Neural crest cell (in vitro differentiated cells): ENCODE measurements at places on chromosomes 5 and 9. TPM values are rescaled to one million over a fixed set of nuclear protein-coding genes. Genes with fewer than 3 reads are reported as not detected.

The ZNG1C gene
- 28.0 and 29.6 TPM in 2 replicates for total RNA-seq

- H3K27me3 ChIP-seq: no peaks in the 10 kb centered on the region
- H3K4me3 ChIP-seq: no peak overlapping the region
- DNase-seq: no peak
- peak overlapping the region; percentile 88 for H3K27ac ChIP-seq
These were observed 42.0 kb downstream of the ACO1 start for GRCh38 chr9:32426278-32426939.

DNA sequence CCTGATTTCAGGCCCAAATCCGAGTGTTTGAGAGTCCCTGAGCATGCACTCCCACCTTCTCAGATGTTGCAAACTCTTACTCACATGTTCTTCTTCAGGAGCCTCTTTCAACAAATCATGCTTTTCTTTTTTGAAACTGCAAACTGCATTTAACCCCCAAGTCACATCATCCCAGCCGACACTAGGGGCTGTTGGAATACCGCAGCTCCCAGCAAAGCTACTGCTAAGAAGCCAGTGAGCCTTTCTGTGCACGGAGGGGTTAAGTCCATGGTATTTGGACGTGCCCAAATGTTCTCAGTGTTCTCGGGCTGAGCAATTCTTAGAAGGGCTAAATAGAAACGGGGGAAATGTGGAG is 282.9 kb downstream of the NFIB start:
- H3K36me3 ChIP-seq: no peaks in the 10 kb centered on the region
- H3K27ac ChIP-seq: no peak overlapping the region
- no peak overlapping the region for H3K4me3 ChIP-seq
- H3K4me1 ChIP-seq: peaks cover 18% of the 10 kb centered on the region
- no peak for DNase-seq
- H3K27me3 ChIP-seq: peaks cover 3% of the 10 kb centered on the region

The NR2F1 gene
- 411 and 426 TPM in 2 replicates for total RNA-seq

DNA sequence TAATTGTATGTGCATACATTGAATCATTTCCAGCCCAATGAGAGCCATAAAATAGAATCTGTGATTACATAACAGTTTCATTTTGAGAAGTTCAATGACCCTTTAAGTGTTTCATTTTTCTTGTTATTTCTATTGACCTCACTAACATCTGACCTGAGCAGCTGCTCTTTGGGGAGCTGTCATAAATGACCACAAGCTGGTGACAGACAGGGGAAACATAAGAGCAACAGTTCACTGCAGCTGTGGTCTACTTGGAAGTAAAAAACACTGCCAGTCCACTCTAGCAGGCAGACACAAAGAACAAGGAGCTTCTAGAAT is 265.4 kb downstream of the DTWD2 start:
- H3K4me3 ChIP-seq: no peak overlapping the region
- H3K27me3 ChIP-seq: no peaks in the 10 kb centered on the region
- peaks cover 16% of the 10 kb centered on the region for H3K4me1 ChIP-seq

GRCh38 chr5:125197321-125197720 is 450.9 kb upstream of the ZNF608 start:
- no peaks in the 10 kb centered on the region for H3K36me3 ChIP-seq
- no peaks in the 10 kb centered on the region for H3K27me3 ChIP-seq
- H3K4me3 ChIP-seq: no peak overlapping the region
- H3K27ac ChIP-seq: no peak overlapping the region
- no peak for DNase-seq

DNA sequence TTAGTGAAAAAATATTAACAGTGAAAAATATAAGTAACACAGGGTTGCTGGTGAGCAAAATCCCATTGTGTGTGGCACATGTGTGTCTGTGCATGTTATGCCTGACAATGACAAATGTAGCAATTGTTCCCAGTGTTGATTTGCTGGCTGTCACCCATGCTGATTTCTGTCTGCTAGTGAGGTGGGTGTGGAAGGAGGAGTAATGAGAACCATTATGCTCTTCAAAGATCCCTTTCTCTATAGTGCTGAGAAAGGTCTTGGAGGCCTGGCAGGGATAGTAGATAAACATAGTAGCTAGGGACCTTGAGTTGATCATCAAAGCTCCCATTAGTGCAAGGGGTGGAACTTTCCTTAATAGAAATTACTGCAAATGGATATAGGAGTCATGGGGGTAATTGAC is 152.5 kb upstream of the CLINT1 start:
- H3K36me3 ChIP-seq: no peaks in the 10 kb centered on the region
- DNase-seq: no peak
- H3K4me1 ChIP-seq: peaks cover 11% of the 10 kb centered on the region
- peaks cover 5% of the 10 kb centered on the region for H3K27me3 ChIP-seq
- H3K4me3 ChIP-seq: no peak overlapping the region
- H3K27ac ChIP-seq: no peak overlapping the region

DNA sequence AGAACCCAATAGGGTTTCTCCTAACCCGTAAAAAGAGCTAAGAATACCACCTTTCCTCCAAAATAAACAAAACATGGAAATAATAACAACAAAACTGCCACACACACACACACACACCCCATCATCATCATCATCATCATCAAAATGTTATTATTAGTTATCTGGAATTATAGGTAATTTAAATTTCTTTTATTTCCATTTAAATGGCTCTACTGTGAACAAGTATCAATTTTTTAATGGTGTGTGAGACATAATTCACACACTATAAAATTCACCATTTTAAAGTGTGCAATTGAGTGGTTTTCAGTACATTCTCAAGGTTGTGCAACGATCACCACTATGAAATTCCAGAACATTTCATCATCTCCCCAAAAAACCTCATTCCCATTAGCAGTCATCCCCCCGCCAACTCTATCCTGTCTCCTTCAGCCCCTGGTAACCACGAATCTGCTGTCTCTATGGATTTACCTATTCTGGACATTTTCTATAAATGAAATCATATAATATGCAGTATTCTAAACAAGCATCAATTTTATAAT is 172.7 kb downstream of the ROR2 start:
- no peak overlapping the region for H3K27ac ChIP-seq
- peaks cover 31% of the 10 kb centered on the region for H3K4me1 ChIP-seq
- H3K36me3 ChIP-seq: no peaks in the 10 kb centered on the region
- peaks cover 2% of the 10 kb centered on the region for H3K27me3 ChIP-seq
- DNase-seq: no peak

GRCh38 chr5:17365811-17366138 is 132.3 kb upstream of the TAF11L2 start:
- DNase-seq: no peak
- no peak overlapping the region for H3K4me3 ChIP-seq
- no peak overlapping the region for H3K27ac ChIP-seq
- no peaks in the 10 kb centered on the region for H3K27me3 ChIP-seq
- H3K36me3 ChIP-seq: no peaks in the 10 kb centered on the region

DNA sequence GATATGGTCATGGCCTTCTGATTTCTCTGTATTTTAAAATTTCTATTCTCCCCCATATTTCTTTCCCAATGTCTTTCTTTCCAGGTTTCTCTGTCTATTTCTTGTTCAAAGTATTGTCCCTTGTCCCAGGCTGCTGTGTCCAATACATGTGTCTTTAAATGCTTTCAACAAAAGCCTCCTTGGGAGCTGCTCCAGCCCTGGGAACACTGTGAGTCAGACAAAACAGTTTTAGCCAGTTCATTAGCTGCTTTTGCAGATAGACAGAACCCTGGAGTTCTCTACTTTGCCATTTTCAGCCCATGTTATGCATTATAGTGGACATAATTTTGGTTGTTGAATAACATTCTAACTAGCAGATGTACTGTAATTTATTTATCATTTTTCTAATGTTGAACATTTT is 20.5 kb upstream of the JAK2 start:
- peaks cover 7% of the 10 kb centered on the region for H3K4me1 ChIP-seq
- no peak overlapping the region for H3K27ac ChIP-seq
- H3K36me3 ChIP-seq: no peaks in the 10 kb centered on the region
- DNase-seq: no peak
- no peak overlapping the region for H3K4me3 ChIP-seq

DNA sequence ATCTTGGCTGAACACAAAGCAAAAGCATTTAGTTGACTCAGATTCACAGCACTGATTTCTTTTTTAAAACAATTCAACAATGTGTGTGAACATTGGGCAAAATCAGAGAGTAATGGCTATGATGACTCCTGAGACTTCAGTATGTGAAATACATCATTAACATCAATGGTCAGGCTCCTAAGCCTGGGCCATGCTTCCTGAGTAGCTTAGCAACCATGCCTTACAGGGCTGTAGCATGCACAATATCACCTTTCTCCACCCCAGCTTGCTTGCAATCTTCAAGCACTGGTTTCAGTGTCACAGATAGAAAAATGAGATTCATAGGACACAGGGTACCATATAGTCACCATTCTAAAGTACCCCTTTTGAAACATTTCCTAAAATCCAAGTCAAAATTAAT is 41.3 kb downstream of the MACROH2A1 start:
- peaks cover 4% of the 10 kb centered on the region for H3K36me3 ChIP-seq
- DNase-seq: no peak
- H3K4me1 ChIP-seq: peaks cover 13% of the 10 kb centered on the region

- H3K27ac ChIP-seq: no peak overlapping the region
- H3K4me1 ChIP-seq: peaks cover 17% of the 10 kb centered on the region
- no peak for DNase-seq
- peaks cover 4% of the 10 kb centered on the region for H3K36me3 ChIP-seq
- no peak overlapping the region for H3K4me3 ChIP-seq
These were observed 156.2 kb downstream of the PPP2R2B start for GRCh38 chr5:146722361-146722779.

The OR1Q1 gene
- not detected in 2 replicates for total RNA-seq

DNA sequence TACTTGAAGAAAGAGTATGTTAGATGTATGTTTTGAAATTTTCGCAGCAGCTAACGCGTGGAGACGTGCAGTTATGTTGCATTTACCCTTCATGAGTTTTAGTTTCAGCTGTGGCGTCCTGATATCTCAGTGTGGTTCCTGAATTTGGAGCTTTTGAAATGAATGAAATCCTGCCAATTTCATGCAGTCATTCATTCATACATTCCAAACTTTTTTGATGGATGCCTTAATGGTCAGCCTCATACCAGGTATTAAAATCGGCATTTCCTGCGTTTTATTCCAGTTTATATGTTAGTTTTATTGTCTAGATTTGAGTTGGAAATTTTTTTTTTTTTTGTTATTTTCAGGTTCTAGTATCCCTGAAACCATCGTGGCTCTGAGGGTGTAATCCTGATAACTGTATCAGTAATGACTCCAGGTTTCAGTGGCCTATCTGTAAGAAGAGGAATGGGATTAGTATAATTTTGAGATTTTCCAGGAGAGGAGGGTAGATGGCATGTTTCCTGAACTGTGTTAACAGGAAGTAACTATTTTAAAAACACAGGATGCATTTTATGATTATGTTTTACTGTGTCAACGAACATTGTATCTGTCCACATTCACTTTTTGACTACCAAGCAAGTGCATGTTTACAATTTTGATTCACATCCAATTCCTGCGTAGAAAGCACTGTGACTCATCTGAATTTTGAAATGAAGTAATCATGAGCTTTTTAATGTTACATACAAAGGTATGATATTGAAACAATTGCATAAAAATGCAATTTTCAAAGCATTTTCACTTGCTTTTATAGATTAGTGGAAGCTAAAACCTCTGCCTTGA is 1.0 kb downstream of the FOCAD start:
- no peak for DNase-seq
- peak overlapping the region; percentile 82 for H3K27ac ChIP-seq
- no peaks in the 10 kb centered on the region for H3K36me3 ChIP-seq
- H3K4me1 ChIP-seq: peaks cover 26% of the 10 kb centered on the region

GRCh38 chr5:157870837-157871834 is 12.2 kb upstream of the CLINT1 start:
- no peak overlapping the region for H3K4me3 ChIP-seq
- no peaks in the 10 kb centered on the region for H3K4me1 ChIP-seq
- no peaks in the 10 kb centered on the region for H3K36me3 ChIP-seq
- no peak for DNase-seq
- H3K27ac ChIP-seq: no peak overlapping the region

DNA sequence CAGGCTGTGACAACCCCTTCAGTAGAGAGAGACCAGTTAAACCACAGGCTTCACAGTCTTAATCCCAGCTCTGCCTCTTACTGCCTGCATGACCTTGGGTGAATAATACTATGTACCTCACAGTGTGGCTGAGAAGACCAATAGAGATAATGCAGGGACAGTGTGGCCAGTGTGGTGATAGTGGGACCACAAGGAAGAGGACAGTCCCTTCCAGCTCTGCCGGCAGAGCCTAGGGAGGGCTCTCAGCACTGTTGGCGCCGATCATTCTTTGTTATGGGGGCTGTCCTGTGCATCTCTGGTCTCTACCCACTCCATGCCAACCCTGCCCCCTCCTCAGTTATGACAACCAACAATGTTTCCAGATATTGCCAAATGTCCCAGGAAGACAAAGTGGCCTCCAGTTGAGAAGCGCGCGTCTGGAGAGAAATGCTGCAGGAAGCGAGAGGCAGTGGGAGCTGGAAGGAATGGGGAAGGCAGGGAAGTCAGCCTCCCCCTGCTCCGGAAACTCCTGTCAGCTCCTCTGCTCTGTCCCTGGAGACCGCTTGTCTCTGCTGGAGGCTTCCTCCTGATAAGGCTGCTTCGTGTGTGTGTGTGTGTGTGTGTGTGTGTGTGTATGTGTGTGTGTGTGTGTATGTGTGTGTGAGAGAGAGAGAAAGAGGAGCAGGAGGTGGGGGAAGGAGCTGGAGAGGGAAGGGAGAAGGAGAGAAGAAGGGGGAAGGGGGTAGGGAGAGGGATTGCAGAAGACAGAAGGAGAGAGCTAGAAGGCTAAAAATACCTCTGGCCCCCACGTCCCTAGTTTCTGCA is 31.8 kb upstream of the FABP6 start:
- H3K27ac ChIP-seq: peak overlapping the region; percentile 50
- H3K4me3 ChIP-seq: peak overlapping the region; percentile 55
- no peak for DNase-seq
- peaks cover 7% of the 10 kb centered on the region for H3K27me3 ChIP-seq
- no peaks in the 10 kb centered on the region for H3K36me3 ChIP-seq
- H3K4me1 ChIP-seq: peaks cover 34% of the 10 kb centered on the region

DNA sequence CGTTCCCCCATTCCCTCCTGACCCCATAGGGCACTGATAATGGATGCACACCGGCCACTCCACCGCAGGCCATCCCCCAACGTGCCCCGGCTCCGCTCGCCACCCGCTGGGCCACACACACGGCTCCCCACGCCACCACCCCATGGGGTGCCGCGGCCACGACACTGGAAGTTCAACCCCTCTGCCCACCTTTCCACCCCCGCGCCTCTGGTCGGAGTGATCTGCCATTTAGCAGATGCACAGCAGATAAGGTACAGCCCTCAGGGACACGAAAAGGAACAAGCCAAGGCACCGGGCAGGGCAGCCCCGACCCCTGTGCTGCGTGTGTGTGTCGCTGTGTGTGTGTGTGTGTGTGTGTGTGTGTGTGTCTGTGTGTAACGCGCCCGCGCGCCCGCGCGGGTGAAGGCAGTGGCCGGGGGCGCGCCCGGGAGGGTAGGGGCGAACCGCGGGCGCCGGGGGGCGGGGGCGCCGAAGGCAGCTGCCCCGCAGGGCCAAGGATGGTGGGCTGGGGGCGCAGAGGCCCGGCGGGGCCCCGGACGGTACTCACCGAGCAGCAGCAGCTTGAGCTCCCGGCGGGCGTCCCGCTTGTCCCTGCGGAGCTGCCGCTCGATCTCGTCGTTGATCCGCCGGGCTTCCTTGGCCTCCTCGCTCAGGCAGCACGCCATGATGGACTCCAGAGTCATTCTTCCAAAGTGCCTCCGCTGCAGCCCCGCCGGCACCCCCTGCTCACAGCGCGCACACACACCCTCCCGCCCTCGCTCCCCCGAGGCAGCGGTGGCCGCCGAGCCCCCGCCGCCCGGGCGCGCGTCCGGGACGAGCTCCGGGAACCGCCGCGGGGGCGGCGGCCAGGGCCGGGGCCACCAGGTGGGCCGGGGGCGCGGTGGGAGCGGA is 813 bp downstream of the GNAQ start:
- H3K36me3 ChIP-seq: no peaks in the 10 kb centered on the region
- H3K4me3 ChIP-seq: peak overlapping the region; percentile 97
- no peaks in the 10 kb centered on the region for H3K27me3 ChIP-seq
- peaks cover 61% of the 10 kb centered on the region for H3K4me1 ChIP-seq
- peak; percentile 52 for DNase-seq
